Iris pigment epithelial cell (primary cell): ENCODE measurements at places on chromosomes 3 and 15.

DNA sequence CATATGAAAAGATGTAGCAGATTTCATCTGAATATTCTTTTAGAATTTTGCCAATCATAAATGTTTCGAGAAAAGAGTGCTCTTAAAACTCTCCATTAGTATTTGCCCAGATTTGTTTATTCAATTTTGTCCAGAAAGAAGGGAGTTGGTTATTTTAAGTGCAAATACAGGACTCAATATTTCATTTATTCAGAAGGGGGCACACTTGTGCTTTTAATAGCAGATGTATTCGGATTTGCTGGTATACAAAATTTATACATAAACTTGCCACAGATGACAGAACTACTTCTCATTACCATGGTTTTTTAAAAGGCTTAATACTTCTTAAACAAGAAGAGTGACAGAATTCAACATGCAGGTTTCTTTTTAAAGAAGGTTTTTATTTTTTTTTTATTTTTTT lies 69.8 kb upstream of the GRM7 start:
- DNase-seq: no peak

GRCh38 chr3:107824822-107825371 lies 265.9 kb downstream of the CD47 start:
- DNase-seq: no peak

DNA sequence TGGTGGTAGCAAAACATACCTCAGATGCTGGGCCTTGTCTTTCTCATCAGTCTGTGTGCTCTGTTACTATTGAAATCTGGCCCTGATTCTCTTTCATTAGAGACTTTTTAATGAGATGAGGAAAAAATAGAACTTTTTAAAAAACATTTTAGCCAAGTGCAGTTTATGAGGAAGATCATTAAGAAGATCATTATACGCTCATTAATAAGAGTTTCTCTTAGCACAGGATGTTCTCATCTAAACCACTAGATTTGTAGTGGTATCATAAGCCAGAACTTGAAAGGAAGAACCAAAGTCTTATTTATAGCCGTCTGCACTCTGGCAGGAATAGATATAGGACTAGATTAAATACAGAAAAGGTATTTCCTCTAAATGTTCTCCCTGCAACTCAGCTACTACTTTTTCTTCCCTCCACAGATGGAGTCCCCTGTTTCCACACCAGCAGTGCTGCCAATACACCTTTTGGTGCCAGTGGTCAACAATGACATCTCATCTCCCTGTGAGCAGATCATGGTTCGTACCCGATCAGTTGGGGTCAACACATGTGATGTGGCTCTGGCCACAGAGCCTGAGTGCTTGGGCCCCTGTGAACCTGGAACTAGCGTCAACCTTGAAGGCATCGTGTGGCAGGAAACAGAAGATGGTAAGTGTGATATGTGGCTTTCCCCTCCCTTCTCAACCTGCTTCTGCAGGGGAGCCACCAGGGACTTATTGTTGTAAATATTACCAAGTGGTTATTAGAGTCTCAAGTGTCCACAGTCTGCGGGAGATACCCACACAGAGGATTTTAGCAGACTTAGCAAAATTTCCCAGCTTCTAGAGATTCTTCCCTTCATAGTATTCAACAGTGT lies 152.8 kb downstream of the RBPMS2 start:
- no peak for DNase-seq

GRCh38 chr3:147458995-147459704 lies 50.0 kb downstream of the ZIC1 start:
- DNase-seq: no peak

DNA sequence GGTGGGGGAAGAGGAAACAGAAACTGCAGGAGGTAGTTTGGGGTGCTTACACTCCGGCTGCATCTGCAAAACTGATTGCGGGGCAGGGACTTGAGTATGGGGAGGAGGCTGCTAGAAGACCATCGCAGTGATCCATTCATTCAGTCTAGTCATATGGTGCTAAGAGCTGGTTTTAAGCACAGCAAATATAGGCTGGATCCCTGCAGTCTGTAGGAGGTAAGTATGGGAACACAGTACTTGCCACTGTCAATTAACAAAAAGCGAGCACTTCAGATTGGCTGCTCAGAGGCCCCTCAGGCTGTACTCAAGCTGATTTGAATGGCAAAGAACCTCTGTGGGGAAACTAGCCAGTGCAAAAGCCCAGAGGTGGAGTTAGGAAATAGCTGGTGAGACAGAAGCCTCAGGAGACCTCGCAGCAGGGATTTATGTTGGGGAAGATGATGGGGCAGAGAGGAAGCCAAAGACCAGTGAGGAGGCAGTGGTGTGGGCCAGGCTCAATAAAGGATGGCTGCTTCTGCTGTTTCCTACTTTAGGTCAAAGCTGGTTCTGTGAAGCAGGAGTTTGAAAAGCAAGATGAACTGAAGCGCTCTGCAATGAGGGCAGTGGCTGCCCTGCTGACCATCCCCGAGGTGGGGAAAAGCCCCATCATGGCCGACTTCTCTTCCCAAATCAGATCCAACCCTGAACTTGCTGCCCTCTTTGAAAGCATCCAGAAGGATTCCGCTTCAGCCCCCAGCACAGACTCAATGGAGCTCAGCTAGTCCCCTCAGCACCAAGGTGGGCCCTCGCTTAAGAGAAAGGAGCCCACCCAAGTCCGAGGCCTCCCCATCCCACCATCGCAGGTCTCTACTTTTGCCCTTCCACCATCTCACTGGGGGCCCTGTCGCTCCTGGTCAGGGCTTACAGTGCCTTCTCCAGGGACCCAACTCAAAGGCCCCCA lies 7.9 kb downstream of the RPL32 start:
- DNase-seq: no peak

DNA sequence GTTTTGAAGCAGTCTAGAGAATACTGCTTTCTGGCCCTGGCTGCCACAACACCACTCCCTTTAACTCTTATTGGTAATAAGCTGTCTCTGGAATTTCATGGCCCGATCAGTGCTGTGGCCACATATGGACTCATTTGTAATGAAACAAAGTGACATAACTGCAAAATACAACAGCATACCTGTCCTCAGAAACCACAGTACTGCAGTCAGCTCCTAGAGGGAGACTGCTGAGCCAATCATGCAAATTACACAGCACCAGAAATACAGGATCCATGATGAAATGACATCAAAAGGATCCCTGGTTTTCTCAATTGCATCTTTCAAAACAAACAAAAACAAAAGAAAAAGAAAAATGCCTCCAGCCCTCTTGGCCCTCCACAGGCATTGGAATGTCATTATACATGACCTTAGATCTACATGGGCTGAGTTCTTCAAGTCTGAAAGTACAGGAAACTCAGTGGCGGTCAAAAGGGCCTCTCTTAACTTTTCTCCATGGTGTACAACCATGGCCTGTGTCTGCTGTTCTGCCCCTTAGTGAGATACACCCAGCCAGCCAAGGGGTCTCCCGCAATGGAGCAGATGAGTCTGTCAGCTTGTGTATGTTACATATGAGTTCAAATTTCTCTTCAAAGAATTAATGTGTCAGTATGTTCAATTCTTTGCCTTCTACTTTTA lies 24.9 kb upstream of the KBTBD12 start:
- peak; percentile 29 for DNase-seq

DNA sequence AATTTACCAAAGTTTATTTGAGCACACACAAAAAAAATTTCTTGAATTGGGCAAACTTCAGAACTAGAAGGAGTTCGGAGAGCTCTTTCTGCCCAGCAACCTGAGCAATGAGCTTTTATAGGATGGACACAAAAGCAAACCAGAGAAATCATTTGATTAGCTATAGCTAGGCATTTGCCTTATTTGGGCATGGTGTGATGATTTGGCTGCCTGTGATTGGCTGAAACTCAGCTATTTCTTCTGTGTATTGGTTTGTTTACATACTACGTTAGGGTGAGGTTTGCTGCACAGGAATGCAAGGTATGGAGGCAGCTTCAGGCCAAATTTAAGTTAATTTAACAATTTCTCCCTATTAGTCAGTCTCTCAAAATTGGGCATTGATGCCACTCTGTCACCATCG lies 65.1 kb downstream of the NEK11 start:
- DNase-seq: peak; percentile 34

- DNase-seq: no peak
Measured at GRCh38 chr3:150890831-150891230, 14.4 kb downstream of the MINDY4B start.

GRCh38 chr3:154378311-154378710 lies 51.7 kb downstream of the GPR149 start:
- DNase-seq: no peak

DNA sequence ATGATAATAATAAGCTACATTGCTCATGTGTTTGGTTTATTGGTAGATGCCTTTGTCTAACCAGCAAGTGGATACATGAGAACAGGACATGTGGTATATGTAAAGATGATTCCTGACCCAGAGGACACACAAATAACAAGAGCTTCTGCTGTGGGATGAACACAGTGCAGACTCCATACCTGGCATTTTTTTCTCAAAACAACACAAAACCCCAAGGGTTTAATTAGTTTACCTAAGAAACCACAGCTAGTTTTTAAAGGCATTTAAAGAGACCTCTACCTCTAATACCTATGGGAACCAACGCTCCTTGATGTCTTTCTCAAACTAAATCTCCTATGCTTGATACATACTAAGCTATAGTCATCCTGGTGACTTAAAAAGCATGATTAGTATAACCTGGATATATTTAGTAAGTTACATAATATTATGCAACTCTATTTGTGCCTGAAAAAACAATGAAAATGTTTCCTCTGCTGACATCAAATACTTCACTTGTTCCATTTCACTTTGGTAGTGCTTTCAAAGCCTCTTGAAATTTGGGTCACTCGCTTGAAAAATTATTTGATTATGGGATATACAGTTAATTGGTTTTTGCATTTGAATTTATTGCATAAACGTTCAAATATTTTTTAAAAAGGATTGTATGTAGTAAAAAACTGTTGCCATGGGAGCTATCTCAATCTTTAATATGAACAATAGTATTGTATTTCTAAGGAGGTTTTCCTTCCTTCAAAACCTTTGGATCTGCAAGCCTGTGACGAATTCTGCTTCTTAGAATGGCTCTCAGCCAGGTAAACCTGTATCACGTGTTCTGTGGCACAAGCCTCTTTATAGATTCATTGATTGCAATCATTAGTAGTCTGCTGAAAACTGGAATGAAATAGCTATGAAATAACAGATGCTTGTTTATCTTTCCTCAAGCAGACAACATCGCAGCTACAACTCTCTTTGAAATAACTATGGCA lies 233.0 kb upstream of the KCNMB2 start:
- no peak for DNase-seq

- no peak for DNase-seq
Measured at GRCh38 chr3:48934333-48934991, 15.8 kb downstream of the ARIH2 start.

DNA sequence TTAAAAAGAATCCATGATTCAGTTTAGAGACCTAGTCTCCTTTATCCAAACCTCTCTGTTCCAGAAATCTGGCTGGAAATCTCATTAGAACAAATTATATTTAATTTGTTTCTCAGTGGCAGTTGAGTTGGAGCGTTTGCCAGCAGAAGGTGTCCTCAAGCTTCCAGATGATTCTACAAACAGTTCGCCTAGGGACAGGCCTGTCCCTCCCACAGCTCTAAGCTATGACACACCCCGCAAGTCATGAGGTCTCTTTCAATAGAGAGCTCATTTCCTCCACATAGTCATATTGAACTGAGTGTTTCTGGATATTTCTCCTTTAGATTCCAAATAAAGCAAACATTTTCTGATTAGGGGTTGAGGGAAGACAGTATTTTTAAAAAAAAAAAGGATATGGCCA lies 230.3 kb downstream of the ATP8B4 start:
- no peak for DNase-seq

DNA sequence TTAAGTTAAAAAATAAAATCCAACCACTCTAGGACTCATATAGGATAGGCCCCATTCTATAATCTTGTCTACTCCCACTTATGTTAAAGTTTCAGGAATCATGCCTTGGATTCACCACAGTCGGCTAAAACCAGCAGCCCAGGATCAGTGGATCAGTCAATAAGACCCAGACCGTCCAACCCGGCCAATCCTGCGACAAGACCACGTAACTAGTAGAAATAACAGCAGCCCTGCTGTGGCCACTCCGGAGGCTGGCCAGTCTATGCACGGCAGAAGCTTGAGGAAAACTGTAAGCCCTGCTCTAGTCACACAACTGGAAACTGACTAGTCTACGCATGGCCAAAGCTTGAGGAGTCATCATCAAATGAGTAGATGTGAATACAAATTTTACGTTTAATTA lies 12.8 kb upstream of the SLC9C1 start:
- no peak for DNase-seq

- peak; percentile 39 for DNase-seq
Measured at GRCh38 chr3:81643721-81644120, 117.7 kb downstream of the GBE1 start.
